Fibroblast of mammary gland (primary cell): ENCODE measurements at places on chromosomes 3 and 15.

DNA sequence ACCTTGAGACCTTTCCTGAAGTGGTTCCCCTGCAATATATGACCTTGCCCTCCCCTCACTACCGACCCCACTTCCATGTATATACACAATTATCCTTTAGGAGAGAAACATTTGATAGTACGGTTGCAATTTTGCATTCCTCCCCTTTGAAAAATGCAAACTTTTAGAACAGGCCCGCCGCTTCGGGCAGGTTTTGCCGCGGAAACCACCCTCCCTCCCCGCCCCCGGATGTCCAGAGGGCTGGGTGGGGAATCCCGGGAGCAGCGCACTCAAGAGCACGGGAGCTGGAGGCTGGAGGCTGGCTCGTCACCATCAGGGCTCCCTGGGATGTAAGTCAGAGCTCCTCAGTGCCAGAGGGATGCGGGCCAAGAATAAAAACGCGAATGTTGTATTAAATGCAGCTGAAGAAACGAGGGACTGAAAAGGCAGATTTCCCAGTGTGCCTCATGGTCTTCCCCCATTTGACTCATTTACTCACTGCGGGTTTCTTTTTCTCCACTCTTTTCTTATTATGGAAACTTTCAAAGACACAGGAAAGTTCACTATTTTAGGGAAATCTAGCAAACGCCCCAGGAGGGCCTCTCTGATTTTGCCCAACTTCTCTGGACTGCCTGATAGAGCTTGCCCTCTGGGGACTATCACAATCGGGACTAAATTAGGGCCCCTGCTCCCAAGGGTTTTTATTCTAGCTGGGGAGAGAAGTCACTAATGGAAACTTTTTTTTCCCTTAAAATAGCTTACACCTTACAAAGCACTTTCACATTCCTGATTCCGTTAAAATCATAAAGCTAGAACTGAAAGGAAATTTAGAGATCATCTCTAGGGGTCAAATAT is 2.9 kb upstream of the USP3 start:
- peak; percentile 99 for DNase-seq

- DNase-seq: no peak
These were observed 101.0 kb upstream of the NMNAT3 start for GRCh38 chr3:139778682-139779233.

GRCh38 chr3:102514241-102514640 is 79.4 kb downstream of the ZPLD1 start:
- no peak for DNase-seq

GRCh38 chr3:16288664-16289063 is 23.7 kb downstream of the OXNAD1 start:
- no peak for DNase-seq

DNA sequence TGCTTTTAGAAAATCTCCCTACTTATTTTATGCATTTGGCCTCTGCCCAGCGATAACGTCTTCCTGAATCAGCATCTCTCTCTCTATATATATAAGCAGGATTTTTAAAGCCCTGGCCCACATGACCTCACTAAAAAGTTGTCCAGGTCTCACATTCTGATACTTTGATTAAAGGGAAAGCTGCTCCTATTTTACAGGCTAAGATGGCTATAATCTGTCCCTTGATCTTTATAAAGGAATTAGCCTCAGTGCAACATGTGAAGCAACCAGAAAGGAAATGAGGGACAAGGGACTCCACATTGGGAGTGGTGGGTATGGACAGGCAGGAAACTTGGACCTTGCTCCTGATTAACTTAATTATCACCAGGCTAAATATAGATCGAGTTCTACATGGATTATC is 25.6 kb upstream of the MUC13 start:
- DNase-seq: no peak

DNA sequence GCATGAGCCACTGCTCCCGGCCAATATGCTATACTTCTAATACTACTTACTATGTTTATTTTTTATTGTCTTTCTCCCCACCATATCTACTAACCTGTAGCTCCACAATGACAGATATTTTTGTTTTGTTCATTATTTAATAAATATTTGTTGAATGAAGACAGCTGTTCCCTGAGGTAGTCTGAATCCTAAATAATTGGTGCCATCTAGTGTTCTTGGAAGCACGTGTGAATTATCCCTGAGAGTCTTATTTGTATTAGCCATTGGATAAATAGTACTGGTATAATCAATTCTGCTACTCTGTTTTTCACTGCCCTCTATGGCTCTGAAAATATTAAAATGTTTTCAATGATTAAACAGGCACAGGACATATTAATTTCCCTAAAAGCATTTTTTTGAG is 5.6 kb upstream of the APPL1 start:
- peak; percentile 51 for DNase-seq

GRCh38 chr3:49456466-49456865 is 13.6 kb upstream of the DAG1 start:
- no peak for DNase-seq

DNA sequence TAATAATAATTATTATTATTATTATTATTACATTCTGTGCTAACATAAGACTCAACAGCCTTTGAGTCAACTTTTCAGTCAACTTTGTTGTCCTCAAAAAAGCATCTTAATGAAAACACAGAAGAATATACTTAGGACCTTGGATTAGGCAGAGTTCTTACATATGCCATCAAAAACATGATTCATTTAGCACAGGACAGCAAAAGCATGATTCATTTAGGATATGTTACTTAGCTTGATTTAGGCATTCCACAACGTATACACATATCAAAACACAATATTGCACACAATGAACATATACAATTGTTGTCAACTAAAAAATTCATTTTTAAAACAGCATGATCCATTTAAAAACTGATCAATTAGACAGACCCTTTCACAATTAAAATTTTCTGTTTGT is 213.0 kb downstream of the FMN1 start:
- peak; percentile 53 for DNase-seq

DNA sequence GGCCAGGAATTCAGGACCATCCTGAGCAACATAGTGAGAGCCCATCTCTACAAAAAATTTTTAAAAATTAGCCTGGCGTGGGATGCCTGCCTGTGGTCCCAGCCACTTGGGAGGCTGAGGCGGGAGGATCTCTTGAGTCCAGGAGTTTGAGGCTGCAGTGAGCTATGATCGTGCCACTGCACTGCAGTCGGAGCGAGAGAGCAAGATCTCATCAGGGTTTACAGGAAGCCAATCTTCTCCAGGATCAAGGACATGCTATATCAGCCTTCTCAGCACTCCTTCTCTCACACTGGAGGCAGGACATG is 451 bp upstream of the STOML1 start:
- DNase-seq: no peak

- peak; percentile 38 for DNase-seq
These were observed 287.1 kb downstream of the NAALADL2 start for GRCh38 chr3:175146258-175146657.

- DNase-seq: peak; percentile 15
These were observed 193.1 kb downstream of the EPHA3 start for GRCh38 chr3:89300526-89300925.

- DNase-seq: no peak
These were observed 175.4 kb upstream of the LINGO1 start for GRCh38 chr15:77808075-77808474.

DNA sequence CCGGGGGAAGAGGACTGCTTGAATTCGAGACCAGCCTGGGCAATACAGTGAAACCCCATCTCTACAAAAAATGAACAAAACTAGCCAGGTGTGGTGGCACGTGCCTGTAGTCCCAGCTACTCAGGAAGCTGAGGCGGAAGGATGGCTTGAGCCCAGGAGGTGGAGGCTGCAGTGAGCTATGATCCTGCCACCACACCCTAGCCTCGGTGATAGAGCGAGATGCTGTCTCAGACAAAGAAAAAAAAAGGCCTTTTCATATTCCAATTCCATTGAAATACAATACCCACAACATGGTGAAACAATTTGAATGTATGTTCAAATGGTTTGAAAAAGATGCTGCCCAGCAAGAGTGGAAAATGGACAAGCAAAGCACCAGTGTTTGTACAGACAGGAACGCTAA is 61.8 kb upstream of the ZNF148 start:
- DNase-seq: no peak

- DNase-seq: no peak
These were observed 583 bp downstream of the EAF1 start for GRCh38 chr3:15427981-15428380.

DNA sequence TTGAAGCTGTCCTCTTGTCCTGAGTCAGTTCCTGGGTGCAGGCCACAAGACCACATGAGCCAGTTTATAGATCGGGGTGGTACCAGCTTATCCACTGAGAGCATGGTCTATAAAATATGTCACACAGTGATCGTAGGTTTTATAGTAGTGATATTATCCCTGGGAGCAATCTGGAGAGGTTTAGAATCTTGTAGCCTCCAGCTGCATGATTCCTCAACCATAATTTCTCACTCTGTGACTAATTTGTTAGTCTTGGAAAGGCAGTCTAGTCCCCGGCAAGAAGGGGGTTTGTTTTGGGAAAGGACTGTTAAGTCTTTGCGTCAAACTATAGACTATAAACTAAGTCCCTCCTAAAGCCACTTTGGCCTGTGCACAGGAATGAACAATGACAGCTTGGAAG is 693.0 kb upstream of the CADM2 start:
- no peak for DNase-seq

GRCh38 chr15:90286678-90287077 is 21.2 kb downstream of the NGRN start:
- DNase-seq: peak; percentile 50
